ENCODE measurements at places on chromosomes 3 and 15. TPM values are rescaled to one million over a fixed set of nuclear protein-coding genes. Genes with fewer than 3 reads are reported as not detected.

DNA sequence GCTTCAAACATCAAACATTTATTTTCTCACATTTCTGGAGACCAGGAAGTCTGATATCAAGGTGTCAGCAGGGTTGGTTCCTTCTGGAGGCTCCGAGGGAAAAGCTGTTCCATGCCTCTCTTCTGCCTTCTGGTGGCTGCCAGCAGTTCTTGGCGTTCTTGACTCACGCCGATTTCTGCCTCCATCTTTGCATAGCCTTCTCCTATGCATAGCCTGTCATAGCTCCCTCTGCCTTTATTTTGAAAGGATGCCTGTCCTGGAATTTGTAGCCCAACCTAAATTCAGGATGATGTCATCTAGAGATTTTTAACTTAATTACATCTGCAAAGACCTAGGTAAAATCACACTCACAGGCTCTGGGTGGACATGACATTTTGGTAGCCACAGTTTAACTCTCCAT, 70.4 kb downstream of the RGMA start:
- DNase-seq = no peak

- no peak for DNase-seq
Observed at GRCh38 chr3:52070724-52071621, 14.6 kb upstream of the DUSP7 start.

DNA sequence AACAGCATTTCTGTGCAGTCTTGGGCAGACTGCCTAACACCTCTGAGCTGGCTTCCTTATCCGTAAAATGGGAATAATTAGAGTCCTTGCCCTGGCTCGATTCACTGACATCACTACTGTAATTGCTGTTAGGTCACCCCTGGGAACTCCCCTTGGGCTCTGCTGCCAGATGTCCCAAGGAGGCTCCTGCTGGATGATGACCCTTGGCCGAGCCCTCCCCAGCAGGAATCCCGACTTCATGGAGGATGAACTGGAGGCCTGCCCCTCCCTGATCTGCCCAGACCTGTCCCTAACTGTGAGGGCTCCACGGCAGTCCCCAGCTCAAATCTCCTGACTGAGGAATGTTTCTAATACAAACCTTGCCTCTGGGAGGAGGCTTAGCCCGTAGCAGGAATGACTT, 18.0 kb downstream of the ESYT3 start:
- DNase-seq = no peak

- no peak for DNase-seq
Observed at GRCh38 chr15:77983091-77983707, 94.3 kb downstream of the TBC1D2B start.

GRCh38 chr3:178777718-178778411, 241.6 kb downstream of the KCNMB2 start:
- DNase-seq = no peak

DNA sequence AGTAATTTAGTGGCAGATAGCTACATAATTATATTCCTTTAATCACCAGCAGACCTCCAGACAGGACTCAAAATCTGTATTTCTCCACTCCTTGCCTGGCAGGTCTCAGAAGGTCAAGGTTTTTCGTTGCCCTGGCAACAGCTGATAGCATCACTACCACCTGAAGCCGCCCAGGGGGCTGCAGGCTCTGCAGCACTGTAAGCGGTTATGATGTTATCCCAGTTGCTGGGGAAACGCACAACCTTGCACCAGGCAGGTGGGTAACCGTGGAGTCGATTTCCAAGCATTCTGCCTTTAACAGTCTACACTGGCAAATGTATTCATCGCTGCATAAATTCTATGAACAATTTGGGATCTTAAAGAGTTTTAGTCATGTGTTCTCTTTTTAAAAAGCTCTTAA, 756.3 kb downstream of the NTRK3 start:
- DNase-seq = no peak

- DNase-seq = no peak
Observed at GRCh38 chr15:60212536-60212935, 185.2 kb downstream of the ANXA2 start.

GRCh38 chr3:159782724-159783421, 205.8 kb upstream of the IL12A start:
- no peak for DNase-seq

DNA sequence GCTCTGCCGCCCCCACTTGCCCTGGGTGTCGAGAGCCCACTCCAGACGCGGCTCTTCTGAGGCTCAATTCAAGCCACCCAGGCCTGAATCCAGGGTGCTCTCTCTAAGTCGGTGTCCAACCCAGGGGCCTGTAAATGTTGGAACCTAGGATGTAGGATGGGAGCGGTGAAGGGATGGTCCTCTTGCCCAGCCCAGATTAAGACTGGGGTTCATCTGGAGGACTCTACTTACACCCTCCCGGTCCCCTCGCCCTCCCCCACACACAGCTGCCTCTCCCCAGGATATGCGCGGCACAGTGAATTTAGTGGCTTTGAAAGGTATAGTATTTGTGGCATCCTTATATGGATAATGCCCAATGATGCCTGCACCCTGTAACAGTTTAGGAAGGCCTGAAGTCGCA, 822 bp upstream of the FBN1 start:
- no peak for DNase-seq

DNA sequence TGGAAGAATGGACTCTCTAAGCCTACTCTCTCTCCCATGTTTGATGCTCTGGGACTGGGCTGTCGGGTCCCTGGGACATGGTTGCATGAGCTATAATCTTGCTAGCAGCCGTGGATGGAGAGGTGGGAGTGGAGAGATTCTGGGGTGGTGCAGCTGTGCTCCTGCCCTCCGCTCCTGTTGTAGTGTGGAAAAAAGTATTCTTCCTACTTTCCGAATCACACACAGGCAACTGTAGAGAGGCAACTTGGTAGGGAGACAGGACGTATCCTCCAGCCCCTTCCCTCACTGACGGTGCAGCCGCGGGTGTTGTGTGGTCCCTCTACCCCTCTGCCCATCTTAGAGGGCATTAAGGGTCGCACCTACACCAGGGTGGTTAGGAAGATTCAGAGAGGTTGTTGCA, 281.4 kb upstream of the TLE3 start:
- DNase-seq = no peak

The PLSCR1 gene
- total RNA-seq = 4.1 TPM

The MYH15 gene
- 1.0 TPM for total RNA-seq

The BTLA gene
- not detected for total RNA-seq

Measured in glutamatergic neuron (in vitro differentiated cells).